ENCODE measurements at places on chromosomes 16 and 17.

GRCh38 chr17:75138519-75138918 is 7.0 kb upstream of the NT5C start:
- no peaks in the 10 kb centered on the region for H3K4me1 ChIP-seq
- no peak for DNase-seq
- no peaks in the 10 kb centered on the region for H3K36me3 ChIP-seq
- H3K27me3 ChIP-seq = no peaks in the 10 kb centered on the region

- H3K4me1 ChIP-seq = no peaks in the 10 kb centered on the region
- H3K27ac ChIP-seq = no peak overlapping the region
- peaks cover 4% of the 10 kb centered on the region for H3K36me3 ChIP-seq
- H3K27me3 ChIP-seq = no peaks in the 10 kb centered on the region
Measured at GRCh38 chr17:73027130-73027741, 65.3 kb downstream of the SLC39A11 start.

DNA sequence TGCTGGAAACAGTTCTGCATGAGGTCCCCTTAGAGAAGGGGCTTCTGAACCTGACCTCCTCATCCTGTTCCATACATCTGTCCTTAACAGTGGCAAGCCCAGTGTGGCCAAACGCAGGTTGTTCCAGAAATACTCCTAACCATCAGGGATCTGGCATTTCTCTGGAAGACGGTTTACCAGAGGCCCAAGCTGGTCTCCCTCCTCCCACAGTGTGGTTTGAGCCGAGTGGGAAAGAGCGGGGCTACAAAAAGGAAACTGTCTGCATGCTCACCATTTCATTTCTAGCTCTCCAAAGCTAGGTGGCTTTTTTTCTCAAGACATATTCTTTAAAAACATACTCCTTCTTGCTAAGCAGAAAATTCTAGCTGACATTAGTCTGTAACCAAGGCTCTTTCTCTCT is 6.0 kb downstream of the MXRA7 start:
- H3K4me1 ChIP-seq = peaks cover 10% of the 10 kb centered on the region
- no peaks in the 10 kb centered on the region for H3K36me3 ChIP-seq
- no peak overlapping the region for H3K4me3 ChIP-seq
- no peaks in the 10 kb centered on the region for H3K27me3 ChIP-seq
- no peak for DNase-seq
- H3K27ac ChIP-seq = no peak overlapping the region

DNA sequence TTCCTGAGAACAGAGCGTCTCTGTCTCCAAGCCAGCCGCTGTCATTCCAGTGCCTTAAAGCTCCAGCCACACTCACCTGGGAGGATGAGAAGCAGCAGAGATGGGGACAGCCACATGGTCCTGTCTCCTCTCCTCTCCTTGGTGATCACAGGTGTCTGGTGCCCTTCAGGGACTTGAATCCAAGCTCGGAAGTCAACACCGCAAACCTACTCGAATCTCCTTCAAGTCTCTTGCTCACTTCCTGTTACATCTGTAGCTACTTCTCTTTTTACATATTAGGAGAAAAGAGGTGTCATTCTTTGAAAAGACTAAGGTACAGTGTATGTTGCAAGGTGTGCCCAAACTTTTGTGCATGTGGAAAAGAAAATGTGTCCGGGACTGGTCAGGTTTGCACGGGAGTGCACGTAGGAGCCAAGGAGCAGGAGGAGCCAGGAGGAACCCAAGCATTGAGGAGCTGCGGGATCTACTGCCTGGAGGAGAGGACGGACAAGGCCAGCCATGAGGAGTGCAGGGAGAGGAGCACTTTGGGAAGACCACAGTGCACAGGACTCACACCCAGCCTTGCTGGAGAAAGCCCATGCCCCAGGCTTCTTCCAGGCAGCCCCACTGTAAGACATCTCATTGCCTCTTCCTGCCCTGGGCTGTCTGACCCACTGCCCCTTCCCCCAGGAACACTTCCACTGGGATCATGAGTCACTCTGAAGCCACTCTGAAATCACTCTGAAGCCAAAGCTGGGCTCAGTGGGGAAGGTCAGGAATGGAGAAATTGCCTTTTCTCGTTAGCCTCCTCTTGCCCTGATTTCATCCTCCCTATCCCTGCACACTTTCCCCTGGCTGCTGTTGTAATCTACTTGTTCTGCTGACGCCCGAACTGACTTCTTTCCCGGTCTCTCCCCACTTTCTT is at the start of gene CD300LD:
Gene CD300LD (minus strand): TSS at position 197 of the 904 bp plus-strand sequence. CDS start 81 bp downstream, at position 116.
- no peaks in the 10 kb centered on the region for H3K4me1 ChIP-seq
- no peaks in the 10 kb centered on the region for H3K36me3 ChIP-seq
- H3K4me3 ChIP-seq = no peak within 1 kb of the TSS
- no peaks in the 10 kb centered on the region for H3K27me3 ChIP-seq
- no peak within 1 kb of the TSS for H3K27ac ChIP-seq
- DNase-seq = no peak

DNA sequence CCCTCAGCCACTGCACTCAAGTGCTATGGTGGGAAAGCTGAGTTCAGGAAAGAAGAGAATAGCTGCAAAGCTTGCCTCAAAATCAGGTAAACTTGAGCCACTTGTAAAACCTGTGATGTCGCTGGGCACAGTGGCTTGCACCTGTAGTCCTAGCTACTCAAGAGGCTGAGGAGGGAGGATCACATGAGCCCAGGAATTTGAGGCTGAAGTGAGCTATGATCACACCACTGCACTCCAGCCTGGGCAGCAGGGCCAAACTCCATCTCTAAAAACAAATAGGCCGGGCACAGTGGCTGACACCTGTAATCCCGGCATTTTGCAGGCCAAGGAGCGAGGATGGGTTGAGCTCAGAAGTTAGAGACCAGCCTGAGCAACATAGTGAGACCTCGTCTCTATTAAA is 26.4 kb upstream of the SMURF2 start:
- H3K27me3 ChIP-seq = no peaks in the 10 kb centered on the region
- H3K4me1 ChIP-seq = no peaks in the 10 kb centered on the region
- H3K27ac ChIP-seq = no peak overlapping the region
- H3K36me3 ChIP-seq = no peaks in the 10 kb centered on the region
- H3K4me3 ChIP-seq = no peak overlapping the region

- no peaks in the 10 kb centered on the region for H3K4me1 ChIP-seq
- H3K27ac ChIP-seq = no peak overlapping the region
- no peak for DNase-seq
- H3K36me3 ChIP-seq = no peaks in the 10 kb centered on the region
- peaks cover 2% of the 10 kb centered on the region for H3K27me3 ChIP-seq
Measured at GRCh38 chr17:66829883-66830282, 5.0 kb upstream of the CACNG5 start.
